ENCODE measurements at places on chromosomes 2 and 18.

DNA sequence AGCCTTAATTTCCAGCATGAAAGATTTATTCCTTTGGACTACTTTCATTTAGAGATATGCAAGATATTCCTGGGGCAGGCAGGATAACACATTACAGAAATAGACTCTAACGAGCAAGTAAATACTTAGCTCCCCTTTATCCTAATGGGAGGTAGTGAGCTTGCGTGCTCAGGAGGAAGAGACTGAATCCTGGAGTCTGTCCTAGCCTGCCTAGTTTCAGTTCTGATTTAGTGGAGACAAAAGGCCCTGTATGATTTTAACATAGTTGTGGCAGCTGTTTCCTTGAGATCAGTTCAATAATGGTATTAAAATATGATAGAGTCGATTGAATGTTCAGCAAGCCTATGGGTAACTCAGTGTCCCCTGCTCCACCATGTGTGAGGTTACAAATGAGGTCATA, 109.5 kb downstream of the FMNL2 start:
- DNase-seq = no peak

DNA sequence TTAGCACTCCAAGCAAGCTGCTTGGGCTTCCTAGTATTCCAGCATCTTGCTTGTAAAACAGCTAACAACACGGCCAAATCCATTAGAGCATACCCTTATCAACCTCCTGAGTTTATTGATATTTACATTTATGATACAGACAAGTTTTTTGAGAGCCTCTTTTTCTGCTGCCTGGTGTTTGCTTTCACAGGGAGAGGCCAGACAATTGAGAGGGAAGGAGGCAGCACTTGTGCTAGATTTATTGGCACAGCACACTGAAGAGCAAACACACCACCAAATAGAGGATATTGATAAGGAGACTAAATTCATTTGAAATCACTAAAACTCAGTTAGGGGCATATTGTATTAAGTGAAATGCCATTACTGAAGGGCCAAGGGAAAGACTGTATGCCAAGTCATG, 1142.3 kb upstream of the FANCL start:
- no peak for DNase-seq

- no peak for DNase-seq
Measured at GRCh38 chr2:3160751-3161330, 216.8 kb downstream of the EIPR1 start.

- no peak for DNase-seq
Measured at GRCh38 chr2:218999881-219000568, 6.8 kb upstream of the CRYBA2 start.

DNA sequence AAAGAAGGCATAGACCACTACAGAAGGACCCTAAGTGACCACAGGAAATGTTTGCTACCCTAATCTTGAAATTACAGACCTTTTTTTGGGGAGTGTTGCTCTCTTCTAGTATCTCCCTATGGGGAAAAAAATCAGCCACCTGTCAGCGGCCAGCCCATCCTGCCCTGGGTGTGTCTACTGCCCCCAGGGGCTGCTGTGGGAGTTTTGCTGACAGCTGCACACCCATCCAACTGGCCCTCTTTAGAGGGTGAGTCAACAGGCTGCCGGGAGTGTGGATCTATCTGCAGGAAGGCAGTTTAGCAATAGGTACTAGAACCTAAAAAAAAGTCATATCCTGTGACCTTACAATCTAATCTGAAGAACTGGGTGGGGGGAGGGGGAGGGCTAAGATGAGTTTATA, 796 bp upstream of the DYSF start:
- DNase-seq = peak; percentile 20

- DNase-seq = no peak
Measured at GRCh38 chr2:74152954-74153353, 5.2 kb upstream of the BOLA3 start.

DNA sequence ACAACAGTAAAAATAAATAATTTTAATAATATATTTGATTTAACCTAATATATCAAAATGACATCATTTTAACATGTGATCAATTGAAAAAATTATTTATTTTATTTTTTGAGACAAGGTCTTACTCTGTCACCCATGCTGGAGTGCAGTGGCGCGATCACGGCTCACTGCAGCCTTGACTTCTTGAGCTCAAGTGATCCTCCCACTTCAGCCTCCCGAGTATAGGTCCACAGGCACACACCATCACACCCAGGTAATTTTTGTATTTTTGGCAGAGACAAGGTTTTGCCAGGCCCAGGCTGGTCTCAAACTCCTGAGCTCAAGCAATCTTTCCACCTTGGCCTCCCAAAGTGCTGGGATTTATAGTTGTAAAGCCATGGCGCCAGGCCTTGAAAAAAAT, 126.7 kb upstream of the COPS8 start:
- no peak for DNase-seq

- peak; percentile 51 for DNase-seq
Measured at GRCh38 chr18:813172-814071, 1.4 kb upstream of the YES1 start.

DNA sequence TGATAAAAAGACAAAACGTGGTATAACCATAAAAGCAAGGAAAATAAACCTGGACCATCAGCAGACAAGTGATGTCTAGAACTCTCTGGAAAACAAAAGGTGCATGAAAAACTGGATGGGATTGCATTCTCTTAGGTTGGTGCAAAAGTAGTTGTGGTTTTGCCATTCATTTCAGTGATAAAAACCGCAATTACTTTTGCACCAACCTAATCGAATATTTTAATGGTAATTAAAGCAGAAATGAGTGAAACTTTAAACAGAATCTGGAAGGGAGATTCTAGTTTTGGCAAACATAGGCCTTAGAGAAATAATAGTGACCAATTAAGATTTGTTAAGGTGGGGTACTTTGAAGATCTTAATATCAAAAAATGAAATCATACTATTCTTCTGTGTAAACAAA, 800.8 kb upstream of the GYPC start:
- DNase-seq = no peak

DNA sequence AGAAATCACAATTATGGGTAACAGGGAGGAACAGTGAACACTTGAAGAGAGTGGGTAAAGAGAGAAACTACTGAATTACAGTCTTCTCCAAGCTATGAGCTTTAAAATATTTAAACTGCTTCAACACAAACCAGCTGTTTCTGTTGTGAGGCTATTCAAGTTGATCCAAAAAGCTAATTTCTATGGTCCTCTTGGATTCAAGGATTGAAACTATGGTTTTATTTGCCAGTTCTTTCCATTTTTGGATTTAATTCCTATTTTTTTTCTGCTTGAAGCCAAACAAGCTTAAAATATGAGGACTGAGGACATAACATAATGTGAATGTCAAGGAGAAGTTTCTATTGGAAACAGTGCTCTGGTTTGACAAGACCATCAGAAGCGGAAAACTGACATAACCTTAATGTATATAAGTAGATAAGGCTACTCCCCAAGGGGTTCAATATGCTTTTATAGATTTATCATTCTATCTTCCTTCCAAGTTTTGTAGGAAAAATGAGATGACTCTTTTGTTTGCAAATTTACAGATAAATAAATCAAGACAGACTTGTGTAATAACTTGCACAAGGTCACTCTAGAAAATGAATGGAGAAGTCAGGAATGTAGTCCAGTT, 60.7 kb upstream of the AQP4 start:
- DNase-seq = no peak

DNA sequence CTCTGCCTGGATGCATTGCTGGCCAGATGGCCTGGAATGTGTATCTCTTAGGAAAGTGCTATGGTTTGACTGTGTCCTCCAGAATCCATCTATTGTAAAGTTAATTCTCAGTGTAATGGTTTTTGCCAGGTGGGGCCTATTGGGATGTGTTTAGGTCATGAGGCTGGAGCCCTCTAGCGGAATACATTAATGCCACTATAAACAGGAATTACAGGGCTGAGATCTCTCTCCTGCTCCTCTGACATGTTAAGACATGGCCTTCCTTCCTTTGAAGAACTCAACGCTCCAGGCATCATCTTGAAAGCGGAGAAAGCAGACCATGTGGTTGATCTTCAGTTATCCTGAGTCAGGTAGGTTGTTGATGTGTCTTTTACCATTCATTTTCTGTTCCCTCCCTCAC, 276.4 kb downstream of the RPIA start:
- DNase-seq = no peak

DNA sequence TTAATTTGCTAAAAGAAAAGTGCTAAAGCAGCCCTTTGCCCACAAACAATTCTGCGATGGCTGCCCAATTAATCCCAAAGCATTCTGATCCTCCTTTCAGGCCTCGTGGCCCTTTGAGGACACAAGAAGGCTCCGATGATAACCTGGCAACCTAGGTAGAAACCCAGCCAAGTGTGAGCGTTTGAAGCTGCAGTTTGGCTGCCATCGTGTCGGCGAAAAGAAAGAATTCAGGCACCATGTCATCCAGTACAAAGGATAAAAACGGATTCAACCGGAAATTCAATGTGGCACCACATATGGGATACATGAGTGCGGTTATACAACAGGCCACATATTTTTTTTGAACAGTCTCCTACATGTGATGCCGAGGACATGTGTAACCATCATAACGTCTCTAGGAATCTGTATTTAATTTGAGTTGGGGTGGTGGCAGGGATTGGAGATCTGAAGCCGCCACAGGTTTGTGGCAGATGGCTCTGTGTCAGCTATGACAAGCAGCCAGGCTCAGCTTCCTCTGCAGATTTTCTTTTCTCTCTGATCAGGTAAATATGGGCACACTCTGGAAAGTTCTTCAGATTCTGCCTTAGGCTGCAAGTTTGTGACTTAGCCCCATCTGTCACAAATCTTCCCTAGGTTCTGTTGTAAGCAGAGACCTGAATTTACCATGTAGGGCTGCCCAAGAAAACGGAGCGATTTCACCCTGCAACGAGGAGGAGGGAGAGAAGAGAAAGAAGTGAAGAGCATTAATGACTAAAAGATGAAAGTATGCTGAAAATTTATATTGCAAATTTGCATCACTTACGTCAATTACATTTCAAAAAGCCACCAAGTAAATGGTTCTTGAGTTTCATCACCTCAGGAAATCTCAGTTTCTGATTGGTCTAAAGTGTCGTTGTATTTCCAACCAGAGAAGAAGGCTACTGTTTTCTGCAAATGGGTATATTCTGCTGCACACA, 573.2 kb downstream of the ZEB2 start:
- DNase-seq = no peak

- no peak for DNase-seq
Measured at GRCh38 chr18:27887287-27887686, 289.6 kb downstream of the CDH2 start.

DNA sequence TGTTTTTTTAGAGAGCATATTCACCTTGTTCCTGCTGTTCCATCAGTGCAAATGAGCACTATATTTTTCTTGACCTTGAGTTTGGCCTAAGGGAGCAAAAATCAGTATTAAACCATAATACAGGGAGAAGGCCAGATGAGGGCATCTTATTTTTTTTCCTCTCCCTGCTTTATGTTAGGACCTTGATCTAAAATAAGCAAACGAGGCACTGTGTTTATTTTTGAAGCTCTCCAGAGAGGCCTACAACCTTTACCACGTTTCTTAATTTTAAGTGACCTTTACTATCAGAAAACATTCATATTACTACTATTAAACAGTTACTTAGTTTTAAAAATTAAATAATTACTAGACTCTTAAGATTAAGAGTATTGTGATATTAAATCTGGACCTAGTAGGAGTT, 100.8 kb downstream of the TANC1 start:
- DNase-seq = no peak

GRCh38 chr2:64982932-64983331, 6.3 kb upstream of the SLC1A4 start:
- DNase-seq = no peak

GRCh38 chr2:241132538-241133435, 16.5 kb downstream of the PASK start:
- no peak for DNase-seq

Measured in CD8-positive, alpha-beta T cell (primary cell).